ENCODE measurements at places on chromosomes 13 and 19.

DNA sequence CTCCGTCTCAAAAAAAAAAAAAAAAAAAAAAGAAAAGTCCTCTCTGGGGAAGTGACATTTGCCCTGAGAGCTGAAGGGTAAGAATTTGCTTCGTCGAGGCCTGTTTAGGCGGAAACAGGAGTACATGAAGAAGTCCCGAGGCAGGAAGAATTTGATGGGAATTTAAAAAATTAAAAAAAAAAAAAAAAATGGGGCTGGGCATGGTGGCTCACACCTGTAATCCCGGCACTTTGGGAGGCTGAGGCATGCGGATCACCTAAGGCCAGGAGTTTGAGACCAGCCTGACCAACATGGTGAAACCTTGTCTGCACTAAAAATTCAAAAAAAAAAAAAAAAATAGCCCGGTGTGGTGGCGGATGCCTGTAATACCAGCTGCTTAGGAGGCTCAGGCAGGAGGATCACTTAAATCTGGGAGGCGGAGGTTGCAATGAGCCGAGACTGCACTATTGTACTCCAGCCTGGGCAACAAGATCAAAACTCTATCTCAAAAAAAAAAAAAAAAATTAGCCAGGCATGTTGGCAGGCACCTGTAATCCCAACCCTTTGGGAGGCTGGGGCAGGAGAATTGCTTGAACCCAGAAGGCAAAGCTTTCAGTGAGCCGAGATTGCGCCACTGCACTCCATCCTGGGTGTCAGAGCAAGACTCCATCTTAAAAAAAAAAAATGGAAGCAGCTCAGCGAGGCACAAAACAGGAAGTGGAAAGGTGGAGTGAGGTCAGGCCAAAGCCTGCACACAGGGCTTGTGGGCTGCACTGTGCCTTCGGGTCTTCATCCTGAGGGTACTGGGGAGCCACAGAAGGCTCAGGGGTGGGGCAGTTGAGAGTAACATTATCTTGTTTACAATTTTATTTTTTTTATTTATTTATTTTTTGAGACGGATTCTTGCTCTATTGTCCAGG, 4.9 kb downstream of the BAX start:
- DNase-seq: no peak

DNA sequence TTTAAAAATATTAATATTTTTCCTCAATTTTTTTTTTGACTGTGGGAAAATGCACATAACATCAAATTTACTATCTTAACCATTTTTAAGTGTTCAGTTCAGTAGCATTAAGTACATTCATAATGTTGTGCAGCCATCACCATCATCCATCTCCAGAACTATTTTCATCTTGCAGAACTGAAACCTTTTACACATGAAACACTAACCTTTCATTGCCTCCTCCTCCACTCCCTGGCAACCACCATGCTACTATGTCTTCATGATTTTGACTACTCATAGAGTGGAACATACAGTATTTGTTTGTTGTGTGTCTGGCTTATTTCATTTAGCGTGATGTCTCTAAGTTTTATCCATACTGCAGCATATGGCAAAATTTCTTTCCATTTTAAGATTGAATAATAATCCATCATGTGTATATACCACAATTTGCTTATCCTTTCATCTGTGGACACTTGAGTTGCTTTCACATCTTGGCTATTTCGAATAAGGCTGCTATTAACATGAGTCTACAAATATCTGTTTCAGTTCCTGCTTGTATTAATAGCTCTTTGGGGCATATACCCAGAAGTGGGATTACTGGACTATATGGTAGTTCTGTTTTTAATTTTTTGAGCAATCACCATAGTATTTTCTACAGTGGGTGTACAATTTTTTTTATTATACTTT, 376.4 kb downstream of the MTUS2 start:
- DNase-seq: no peak

GRCh38 chr13:113916330-113916815, 52.5 kb upstream of the GAS6 start:
- no peak for DNase-seq

- DNase-seq: peak; percentile 26
Measured at GRCh38 chr13:77919246-77919920, 752 bp upstream of the EDNRB start.

DNA sequence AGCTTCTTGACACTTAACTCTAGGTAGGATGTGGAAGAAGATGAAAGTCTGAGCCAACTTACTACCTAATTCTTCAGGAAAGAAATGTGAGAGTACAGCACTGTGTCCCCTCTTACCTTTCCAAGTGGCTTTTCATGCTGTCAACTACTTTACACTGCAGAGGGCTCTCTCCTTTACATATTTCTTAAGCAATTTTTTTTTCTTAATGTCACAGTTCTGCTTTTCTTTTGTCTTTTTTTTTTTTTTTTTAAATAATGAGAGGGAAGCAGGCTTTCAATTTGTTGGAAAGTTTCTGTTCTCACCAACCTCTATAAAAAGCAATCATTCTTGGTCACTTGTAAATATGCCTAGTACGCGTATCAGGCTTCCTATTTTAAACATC, 212.7 kb upstream of the MIR17HG start:
- no peak for DNase-seq

DNA sequence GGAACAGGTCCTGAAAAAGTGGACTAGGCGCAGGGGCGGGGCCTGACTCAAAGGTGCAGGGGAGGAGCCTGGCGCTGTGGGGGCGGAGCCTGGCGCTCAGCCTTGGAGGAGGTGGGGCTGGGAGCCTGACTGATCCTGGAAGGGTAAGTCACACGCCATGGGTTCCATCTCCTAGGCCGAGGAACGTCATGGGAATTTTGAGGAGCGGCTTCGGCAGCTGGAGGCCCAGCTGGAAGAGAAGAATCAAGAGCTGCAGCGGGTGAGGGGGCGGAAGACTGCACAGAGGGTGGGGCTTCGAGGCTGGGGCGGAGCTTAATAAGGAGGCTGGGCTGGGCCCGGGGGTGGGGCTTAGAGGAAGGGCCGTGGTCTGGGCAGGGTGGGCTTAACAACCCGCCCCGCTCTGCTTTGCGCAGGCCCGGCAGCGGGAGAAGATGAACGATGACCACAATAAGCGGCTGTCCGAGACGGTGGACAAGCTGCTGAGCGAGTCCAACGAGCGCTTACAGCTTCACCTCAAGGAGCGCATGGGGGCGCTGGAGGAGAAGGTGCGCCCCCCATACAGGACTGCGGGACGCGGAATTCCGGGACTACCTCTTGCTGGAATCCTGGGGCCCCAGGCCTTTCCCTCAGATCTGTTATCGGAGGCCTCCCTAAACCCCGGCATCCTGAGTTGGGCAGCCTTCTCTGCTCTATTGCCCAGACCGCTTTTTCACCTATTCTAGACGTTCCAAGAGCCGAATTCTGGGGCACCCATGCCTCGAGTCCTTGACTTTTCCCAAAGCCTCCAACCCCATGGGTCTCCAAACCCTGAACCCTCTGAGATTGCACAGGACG, 14.5 kb downstream of the PPFIA3 start:
- DNase-seq: no peak

Data from BE2C (cell line).